ENCODE measurements at places on chromosomes 5 and 9.

GRCh38 chr5:120735076-120735475 is 271.0 kb downstream of the PRR16 start:
- DNase-seq = no peak

DNA sequence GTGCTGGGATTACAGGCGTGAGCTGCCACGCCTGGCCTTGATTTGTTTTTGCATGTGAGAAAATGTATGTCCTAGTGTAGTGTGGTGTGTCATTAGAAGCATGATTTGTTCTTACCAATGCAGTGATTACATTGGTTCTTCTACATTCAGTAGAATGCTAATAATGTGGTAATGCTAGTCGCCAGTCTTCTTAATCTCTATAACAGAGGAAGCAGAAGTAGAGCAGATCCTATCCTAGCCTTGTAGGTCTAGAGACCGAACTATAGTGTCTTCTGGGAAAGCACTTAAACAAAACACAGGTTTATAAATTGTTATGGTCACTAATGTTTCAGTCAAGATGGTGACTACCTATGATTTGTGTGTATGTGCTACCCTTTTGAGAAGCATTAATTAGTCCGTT is 197.5 kb upstream of the DMRT1 start:
- DNase-seq = no peak

GRCh38 chr9:116471944-116472506 is 215.1 kb upstream of the TRIM32 start:
- no peak for DNase-seq

GRCh38 chr5:116671211-116671736 is 96.7 kb upstream of the SEMA6A start:
- no peak for DNase-seq

DNA sequence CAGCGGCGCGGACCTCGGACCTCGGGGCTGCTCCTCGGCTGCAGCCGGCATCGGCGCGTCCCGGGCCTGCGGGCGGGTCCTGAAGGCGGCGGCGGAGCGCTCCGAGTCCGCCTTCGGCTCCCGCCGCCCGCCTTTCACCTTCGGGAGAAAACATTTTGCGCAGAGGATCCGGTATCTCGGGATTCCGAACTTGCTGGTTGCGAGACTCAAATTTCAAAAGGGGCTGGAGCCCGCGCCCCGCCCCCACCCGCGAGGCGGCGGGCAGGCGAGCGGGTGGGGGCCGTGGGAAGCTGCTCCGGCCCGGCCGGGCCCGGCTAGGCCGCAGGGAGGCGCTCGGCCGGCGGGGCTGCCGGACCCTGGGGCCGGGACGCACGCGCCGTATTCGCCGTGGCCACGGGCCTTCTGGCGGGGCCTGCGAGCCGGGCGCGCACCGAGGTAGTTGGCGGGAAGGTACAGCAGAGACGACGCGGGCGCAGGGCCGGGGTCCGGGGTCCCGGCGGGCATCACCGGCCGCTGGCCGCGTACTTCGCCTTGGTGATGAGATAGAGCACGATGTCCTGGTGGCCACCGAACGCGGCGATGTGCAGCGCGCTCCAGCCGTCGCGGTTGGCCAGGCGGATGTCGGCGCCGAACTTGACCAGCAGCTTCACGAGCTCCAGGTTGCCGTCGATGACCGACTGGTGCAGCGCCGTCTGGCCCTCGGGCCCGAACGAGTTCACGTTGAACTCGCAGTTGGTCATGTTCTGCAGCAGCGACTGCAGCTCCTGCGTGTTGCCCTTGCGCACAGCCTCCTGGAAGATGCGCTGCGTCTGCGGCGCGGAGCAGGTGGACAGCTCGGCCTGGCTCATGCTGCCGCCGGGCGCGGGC is 757 bp downstream of the NRARP start:
- peak; percentile 63 for DNase-seq

DNA sequence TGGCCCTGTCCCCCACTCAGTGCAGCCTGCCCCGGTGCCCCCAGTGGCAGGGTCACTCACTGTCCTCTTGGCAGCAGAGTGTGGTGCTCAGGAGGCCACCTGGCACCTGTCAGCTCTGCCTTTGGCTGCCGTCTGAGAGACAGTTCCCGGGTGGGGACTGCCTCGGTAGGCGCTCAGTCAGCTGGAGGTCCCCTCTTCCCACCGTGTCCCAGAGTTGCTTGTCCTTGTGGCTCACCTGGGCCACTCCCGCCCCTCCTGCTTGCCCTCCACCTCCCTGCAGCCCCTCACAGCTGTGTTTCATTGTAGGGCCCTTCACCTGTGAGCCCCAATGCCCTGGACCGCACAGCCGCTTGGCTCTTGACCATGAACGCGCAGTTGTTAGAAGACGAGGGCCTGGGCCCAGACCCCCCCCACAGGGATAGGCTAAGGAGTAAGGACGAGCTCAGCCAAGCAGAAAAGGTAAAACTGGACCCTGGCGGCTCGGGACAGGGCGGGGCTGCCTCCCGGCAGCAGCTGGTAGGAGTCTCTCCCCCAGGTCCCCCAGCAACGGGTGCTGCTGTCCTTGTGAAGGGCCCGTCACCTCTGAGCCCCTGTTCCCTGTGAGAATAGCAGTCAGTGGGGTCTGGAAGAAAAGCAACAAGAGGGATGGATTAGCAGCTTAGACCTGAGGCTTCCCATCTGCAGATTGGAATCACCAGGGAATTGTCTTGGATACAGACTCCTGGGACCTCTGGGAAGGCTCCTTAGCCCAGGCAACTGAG is 122.7 kb downstream of the DAB2IP start:
- DNase-seq = no peak

DNA sequence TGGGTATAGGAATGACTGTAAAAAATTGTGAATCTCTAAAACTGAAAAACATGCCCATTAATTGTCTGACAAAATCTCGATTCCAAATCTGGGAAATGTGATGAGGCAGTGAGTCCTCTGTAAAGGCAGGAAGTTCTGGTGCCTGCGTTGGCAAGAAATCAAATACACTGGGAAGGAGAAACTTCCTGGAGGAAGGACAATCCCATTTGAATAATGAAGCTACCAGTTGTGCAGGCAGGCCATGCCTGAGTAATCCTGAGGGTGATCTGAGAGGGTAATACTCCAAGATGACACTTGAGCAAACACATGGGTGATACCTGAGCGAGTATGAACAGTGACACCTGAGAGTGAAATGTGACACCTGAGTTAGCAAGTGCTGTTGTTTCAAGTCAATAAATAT is 49.7 kb downstream of the KIF24 start:
- no peak for DNase-seq

GRCh38 chr9:29144476-29144875 is 1571.2 kb upstream of the C9orf72 start:
- DNase-seq = no peak

GRCh38 chr5:137735555-137736284 is at the start of gene KLHL3:
Gene KLHL3 (minus strand): TSS chr5:137736089. CDS start chr5:137735646, 443 bp downstream.
- DNase-seq = peak; percentile 69

DNA sequence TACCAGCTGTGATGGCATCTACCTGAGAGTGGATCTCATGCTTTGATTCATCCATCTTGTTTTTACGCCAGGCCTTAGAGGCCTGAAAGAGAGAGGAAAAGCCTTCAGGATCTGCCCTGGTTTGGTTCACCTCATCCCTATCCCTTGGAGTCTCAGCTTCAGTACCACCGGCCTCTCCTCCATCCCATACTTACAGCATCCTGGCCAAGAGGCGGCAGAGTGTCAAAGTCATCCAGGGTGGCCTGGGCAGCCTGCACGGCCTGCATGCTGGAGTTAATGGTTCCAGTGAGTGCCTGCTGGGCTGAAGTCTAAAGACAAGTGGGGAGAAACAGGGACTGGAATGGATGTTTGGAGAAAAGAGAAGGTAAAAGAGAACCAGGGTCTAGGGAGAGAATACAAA is 12.4 kb downstream of the TLN1 start:
- no peak for DNase-seq

DNA sequence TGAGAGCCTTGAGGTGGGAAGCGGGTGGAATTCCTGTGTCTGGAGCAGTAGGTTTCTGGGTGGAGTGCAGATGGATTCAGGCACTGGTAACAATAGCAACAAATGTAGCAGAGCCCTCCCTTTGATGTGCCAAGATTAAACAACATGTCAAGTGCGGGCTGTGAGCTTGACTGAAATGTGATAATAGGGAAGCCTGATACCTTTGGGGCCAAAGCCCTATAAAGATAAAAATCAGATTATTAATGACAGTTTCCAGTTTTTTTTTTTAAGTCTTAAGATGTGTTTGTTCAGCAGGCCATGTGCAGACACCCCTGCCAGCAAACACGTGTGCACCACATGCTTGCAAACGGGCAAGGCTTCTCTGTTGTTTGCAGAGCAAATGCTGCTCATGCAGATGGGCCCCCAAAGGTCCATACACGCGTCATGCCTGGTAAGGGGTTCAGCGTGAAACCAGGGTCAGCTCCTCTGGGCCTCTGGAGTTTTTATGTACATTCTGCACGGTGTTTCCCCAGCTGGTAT is 193.2 kb downstream of the GADD45G start:
- DNase-seq = no peak

Measured in activated CD8-positive, alpha-beta memory T cell treated with anti-CD3 and anti-CD28 coated beads, Interleukin-2, amount 50 U/mL, for 48 hours (primary cell).